ENCODE measurements at places on chromosomes 2 and 18.

DNA sequence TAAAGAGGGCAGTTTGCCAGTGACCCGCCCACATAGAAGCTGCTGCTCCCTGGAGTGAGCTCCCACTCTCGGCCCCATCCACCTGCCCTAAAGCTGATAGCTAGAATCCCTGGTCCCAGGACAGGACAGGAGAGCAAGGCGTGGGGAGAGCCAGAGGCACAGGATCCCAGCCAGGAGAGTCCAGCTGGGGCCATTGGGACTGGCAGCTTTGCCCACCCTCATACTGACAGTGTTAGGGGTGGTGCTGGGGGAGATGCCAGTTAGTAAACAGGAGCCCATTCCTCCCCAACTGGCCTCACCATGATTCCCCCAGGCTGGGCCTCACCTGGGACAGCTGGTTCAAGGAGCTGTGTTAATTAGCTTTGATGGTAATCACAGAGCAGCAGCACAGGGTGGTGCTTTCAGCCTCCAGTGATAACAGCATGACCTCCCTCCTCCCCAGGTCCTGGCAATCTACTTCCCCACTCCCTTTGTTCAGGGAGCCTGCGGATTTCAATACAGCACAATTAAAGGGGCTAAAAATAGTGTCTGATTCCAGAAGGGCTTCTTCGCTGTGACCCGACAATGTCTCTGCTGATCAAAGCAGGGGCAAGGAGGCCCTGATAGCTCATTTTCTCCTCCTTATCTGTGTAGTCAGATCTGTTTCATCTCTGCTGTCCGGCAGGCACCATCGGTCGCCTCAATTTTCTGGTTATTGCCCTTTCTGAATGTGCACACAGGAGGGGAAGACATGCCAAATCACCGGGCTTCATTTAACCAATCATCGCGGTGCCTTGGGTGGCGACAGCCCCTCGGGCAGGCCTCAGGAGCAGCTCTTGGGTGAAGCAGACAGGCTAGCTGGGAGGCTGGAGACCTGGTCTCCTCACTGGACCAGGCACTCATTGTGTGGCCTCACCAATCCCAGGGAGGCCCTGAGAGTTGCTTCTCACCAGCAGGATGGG is 119.9 kb upstream of the TEX51 start:
- no peak for DNase-seq

- no peak for DNase-seq
These were observed 210.1 kb upstream of the STK17B start for GRCh38 chr2:196381464-196381863.

GRCh38 chr2:175004980-175005732 is at the start of gene CHN1:
Gene CHN1 (minus strand): TSS chr2:175005381. CDS start chr2:175004912, 469 bp downstream.
- no peak for DNase-seq

DNA sequence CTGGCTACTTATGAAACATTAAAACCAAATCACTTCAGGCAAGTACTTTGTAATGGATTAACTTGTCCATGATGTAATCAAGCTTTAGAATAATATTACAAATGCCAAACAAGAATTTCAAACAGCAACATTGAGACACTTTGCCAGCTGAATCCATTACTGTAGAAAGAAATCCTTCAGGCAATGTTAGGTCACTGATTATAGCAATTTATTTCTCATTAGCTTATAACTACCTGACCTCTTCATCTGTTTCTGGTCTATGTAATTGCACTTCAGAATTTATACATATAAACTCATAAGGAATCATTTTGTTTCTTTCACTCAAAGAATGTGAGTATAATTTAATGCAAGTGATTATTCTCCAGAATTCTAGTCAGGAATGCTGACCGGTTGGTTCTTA is 692.6 kb upstream of the TMEFF2 start:
- no peak for DNase-seq

GRCh38 chr2:222819722-222820333 is 41.0 kb upstream of the ACSL3 start:
- no peak for DNase-seq

DNA sequence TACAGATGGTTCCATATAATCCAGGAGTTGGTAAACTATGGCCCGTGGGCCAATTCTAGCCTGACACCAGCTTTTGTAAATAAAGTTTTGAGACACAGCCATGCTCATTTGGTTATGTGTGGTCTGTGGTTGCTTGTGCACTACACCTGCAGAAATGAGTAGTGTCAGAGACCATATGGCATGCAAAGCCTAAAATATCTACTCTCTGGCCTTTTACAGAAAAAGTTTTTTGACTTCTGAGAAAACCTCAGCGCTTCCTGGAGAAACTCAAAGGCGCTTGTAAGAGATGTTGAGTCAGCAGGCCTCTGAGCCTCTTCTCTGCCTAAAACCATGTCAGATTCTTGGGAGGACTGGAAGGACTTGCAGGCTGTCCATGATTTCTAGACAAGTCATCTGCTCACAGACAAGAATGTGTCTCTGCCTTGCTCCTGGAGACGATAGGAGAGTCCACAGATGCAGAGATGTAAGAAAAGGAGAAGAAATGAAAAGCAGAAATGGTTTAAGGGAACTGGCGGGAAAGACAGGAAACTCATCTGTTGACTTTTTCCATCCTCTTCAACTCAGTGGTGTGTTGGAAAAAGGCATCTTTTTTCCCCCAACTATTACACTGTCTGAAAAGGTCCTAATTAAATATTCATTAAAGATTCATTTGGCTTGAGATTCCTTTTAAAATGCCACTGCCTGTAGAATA is 5.2 kb downstream of the TTC39C start:
- no peak for DNase-seq

DNA sequence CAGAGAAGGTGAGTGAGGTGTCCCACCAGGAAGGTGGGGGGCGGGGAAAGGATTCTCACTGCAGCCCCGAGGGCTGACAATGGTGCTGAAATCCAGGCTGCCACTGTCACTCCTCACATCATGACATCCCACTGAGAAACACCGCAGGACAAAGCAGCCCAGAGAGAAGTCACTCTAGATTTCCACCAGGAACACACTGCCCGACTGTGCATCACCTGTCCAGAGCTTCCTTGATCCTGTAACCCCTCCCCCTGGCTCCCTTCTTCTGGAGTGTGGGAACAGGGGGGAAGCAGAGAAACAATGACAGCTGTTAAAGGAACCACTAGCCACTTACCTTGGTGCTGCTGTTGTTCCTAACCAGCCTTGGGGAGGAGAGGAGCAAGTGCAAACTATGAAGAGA is 69.9 kb downstream of the MRO start:
- no peak for DNase-seq

GRCh38 chr2:134623796-134624195 is 95.0 kb downstream of the TMEM163 start:
- DNase-seq: no peak

DNA sequence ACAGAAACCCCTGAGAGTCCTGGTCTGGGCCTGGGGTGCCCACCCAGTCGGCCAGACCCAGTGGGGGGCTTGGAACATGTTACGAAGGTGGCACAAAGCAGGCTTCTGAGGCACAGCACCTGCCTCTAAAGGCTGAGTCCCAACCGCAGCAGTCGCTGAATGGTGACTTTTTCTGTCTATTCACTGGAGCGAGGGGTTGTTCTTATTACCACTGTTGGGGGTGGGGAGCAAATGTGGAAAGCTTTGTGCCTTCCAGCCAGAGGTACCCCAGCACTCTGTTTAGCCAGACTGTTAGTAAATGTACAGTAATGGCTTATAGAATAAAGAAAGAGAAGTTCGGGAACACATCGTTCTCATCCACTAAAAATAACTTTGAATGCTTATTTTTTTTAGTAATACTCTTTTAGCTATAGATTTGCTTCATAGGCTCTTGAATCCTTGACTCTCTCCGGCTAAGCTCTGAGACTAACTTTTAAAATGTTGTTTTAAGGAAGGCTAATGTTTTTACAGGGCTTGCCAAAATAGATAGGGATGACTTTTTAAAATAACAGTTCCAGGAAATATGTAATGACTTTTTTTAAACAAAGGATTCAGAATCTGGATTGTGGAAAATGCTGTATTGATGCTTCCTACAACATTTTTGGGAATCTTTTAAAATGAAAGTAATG is 23.4 kb upstream of the PTPN2 start:
- DNase-seq: peak; percentile 45

- DNase-seq: no peak
These were observed 14.1 kb downstream of the RIF1 start for GRCh38 chr2:151423760-151424159.

DNA sequence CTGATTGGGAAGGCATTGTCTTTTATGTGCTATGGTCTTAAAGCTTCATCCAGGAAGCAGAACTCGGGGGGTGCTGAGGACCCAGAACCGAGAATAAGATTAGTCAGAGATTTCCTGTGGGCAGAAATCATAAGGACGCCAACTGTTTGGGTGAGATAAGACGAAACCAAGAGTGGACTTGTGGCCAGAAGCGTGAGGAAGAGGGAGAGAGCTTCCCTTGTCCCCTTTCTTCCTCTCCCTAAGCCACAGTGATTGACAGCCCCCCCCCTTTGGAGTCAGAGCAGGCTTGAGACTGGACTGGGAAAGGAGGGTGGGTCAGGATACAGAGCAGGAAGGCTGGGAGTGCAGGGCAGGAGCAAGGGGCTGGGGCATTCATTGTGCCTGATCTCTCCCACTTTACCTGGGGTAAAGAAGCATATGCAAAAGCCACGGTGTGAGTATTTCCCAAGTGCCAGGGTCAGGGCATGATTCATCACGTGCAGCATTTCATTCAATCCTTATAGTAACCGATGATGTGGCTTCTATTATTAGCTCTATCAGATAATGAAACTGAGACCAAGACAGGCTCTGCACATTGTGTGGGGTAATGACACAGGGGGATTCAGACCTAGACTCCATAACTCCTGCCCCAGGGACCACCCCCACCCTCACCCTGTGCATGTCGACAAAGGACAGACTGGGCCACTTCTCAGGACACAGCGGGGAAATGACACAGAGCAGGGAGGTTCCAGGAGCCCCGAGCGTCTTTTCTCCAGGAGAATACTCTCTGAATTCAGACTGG is 3.0 kb upstream of the IL1RN start:
- no peak for DNase-seq

DNA sequence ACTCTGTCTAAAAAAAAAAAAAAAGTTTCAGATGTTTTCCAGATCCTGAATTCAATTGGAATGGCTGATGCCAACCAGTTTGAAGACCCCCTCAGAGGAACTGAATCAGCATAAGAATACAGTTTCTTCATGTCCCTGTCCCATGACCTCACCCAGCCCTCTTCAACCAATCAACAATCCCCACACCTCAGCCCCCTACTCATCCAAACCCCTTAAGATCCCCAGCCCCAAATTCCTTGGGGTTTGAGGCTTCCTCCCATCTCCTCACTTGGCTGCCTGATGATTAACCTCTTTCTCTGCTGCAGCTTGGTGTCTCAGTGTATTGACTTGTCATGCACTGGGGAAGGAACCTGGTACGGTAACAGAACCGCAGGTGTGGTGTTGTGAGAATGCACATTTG is 97.6 kb upstream of the CABLES1 start:
- no peak for DNase-seq

GRCh38 chr18:56382541-56382940 is 255.9 kb downstream of the TXNL1 start:
- DNase-seq: no peak

GRCh38 chr2:190469771-190470170 is 61.6 kb downstream of the MFSD6 start:
- no peak for DNase-seq

DNA sequence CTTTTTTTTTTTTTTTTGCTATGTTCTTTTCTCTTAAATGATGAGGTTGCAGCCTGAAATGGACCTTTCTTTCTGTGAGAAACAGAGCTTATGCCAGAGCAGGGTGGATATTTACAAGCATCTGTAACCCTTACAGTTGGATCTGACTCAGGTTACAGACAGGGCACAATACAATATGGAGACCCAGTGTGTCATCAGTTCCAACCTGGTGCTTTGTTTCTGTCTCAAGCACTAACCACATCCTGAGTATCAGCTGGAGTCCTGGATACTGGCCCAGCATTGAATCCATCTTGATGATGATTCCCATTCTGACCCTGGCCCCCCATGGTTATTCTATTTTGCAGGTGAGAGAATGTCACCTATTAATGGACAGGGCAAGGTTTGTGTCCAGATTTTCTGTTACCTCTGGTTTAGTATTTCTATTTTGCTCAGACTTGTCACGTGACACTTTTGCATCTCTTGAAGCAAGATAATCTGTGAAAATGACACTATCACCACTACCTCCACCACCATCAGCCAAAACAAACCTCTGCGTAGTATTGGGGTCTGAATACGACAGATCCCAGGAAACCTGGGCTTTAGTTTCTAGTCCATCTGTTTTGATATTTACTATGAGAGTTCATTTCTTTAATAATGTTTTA is 174.0 kb downstream of the CCDC85A start:
- DNase-seq: no peak

DNA sequence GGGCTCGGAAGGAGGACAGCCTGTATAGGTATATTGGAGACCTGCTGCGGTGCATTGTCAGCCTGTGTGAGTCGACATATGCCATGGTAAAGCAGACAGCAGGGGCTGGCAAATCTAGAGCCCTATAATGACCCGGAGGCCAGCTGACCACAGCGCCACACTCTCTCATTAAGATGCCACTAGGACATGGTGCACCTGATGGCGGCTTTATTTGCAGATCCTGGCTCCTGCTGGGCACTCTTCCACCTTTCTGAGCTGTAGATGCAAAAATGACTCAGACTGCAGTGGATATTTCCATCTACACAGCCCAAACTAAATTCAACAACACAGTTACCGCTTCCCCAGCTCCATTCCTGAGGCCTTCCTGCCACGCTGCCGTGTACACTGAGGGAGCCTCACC is 389.9 kb downstream of the TNS1 start:
- DNase-seq: no peak

GRCh38 chr18:36620788-36621187 is 208.0 kb downstream of the TPGS2 start:
- no peak for DNase-seq

- DNase-seq: no peak
These were observed 4.7 kb downstream of the HS6ST1 start for GRCh38 chr2:128313931-128314347.

DNA sequence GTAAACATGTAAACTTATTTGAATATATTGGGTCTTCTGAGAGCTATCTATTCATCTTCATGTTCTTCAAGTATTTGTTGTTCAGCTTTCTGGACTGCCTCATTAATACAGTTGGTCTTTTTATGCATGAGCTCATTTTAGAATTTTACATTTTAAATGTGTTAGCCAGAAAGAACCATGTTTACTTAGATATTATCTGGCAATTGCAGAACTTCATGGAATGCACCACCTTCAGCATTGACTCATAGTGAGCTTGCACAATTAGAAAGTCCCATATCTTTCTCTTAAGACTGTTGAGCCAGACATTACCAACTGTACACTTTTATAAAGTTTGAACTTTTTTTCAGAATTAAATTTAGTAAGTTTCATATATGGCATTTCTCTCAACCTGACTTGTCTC is 536.7 kb downstream of the RIT2 start:
- DNase-seq: peak; percentile 7

GRCh38 chr2:223981241-223981640 is 24.0 kb downstream of the MRPL44 start:
- no peak for DNase-seq

GRCh38 chr2:2472881-2473280 is 141.8 kb upstream of the MYT1L start:
- DNase-seq: no peak

- DNase-seq: no peak
These were observed 120.1 kb downstream of the ACTR3 start for GRCh38 chr2:114010001-114010400.

GRCh38 chr2:204664708-204665121 is 119.4 kb downstream of the PARD3B start:
- no peak for DNase-seq

Data from AG04449 (cell line).